Activated B cell treated with CpG ODN at 0.5 μM for 24 hours (primary cell): ENCODE measurements at places on chromosomes 3 and 15. TPM values are rescaled to one million over a fixed set of nuclear protein-coding genes. Genes with fewer than 3 reads are reported as not detected.

The GUCA1C gene
- total RNA-seq = not detected in 2 replicates

The CXCR6 gene
- total RNA-seq = not detected in 2 replicates

- H3K27me3 ChIP-seq = peaks cover 11% of the 10 kb centered on the region
- no peaks in the 10 kb centered on the region for H3K4me1 ChIP-seq
- H3K27ac ChIP-seq = no peak overlapping the region
- no peak for DNase-seq
- no peaks in the 10 kb centered on the region for H3K36me3 ChIP-seq
Observed at GRCh38 chr3:58679974-58680666, 13.5 kb upstream of the FAM3D start.

DNA sequence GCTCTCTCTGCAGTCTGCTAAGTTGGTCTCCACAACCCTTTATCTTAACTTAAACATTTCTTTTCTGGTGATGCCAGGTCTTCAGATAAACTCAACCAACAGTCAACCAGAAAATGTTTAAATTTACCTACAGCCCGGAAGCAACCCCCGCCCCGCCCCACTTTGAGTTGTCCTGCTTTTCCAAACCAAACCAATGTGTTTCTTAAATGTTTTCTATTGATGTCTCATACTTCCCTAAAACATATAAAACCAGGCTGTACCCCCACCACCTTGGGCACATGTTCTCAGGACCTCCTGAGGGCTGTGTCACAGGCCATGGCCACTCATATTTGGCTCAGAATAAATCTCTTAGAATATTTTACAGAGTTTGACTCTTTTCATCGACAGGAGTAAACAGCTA lies 13.2 kb upstream of the GPR160 start:
- no peak overlapping the region for H3K4me3 ChIP-seq
- no peak overlapping the region for H3K27ac ChIP-seq
- no peaks in the 10 kb centered on the region for H3K36me3 ChIP-seq
- DNase-seq = no peak
- H3K4me1 ChIP-seq = peaks cover 10% of the 10 kb centered on the region
- no peaks in the 10 kb centered on the region for H3K27me3 ChIP-seq

DNA sequence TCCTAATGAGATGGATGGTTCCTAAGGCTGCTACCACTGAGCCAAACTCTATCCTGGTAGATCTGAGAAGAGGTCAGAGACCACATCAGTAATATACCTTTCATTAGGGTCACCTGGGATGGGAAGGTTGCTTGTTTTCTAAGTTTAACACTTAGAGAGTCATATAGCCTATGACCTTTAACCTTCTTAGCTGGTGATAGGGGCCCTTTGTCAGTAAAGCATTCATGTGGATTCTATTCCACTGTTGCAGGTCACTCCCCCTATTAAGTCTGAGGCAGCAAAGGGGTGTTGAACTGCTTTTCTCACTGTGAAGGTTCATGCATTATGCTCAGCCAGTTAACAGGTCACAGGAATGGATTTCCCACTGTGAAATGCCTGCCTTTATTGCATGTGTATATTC lies 6.1 kb upstream of the ZNF609 start:
- no peaks in the 10 kb centered on the region for H3K27me3 ChIP-seq
- peaks cover 7% of the 10 kb centered on the region for H3K36me3 ChIP-seq
- no peak for DNase-seq
- no peak overlapping the region for H3K27ac ChIP-seq
- peaks cover 29% of the 10 kb centered on the region for H3K4me1 ChIP-seq
- no peak overlapping the region for H3K4me3 ChIP-seq

DNA sequence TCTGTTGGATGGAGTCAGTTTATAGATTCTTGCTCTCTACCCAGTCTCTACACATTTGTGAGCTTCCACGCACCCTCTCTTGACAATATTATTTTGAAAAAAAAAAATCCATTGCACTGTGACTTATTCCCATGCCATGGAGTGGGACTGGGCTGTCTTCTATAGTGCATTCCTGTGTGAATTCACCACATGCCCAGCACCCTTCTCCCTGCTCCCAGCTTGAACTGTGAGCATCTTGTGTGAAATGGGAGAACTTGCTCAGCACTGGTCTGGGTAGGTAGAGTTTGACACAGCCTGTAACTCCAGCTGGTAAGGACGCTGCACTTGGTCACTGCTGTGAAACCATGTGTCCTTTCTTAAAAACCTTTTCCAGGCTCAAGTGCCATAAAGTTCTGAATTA lies 91.9 kb downstream of the ARNT2 start:
- H3K36me3 ChIP-seq = no peaks in the 10 kb centered on the region
- H3K4me3 ChIP-seq = no peak overlapping the region
- no peak overlapping the region for H3K27ac ChIP-seq
- peaks cover under 1% of the 10 kb centered on the region for H3K4me1 ChIP-seq
- peaks cover 3% of the 10 kb centered on the region for H3K27me3 ChIP-seq

DNA sequence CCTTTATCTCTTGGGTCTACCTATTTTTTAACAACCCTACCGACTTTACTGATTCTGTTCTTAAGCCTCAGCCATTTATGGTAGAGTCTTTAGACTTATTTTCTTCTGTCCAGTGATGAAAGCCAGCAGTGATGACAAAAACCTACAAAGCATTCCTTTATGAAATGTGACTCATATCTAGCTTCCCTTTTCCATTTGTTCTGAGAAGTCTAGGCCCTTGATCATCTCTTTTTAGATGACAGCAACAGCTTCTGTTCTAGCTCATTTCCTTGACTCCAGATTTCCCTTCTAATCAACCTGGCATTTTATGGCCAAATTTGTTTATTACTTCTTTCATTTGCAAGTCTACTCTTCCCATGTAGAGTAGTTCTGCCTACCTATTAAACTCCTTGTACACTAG lies 36.1 kb downstream of the CFAP44 start:
- DNase-seq = no peak
- no peak overlapping the region for H3K27ac ChIP-seq
- H3K4me1 ChIP-seq = no peaks in the 10 kb centered on the region
- peaks cover 28% of the 10 kb centered on the region for H3K36me3 ChIP-seq

- H3K4me1 ChIP-seq = peaks cover 81% of the 10 kb centered on the region
- no peaks in the 10 kb centered on the region for H3K27me3 ChIP-seq
- H3K36me3 ChIP-seq = no peaks in the 10 kb centered on the region
- no peak overlapping the region for H3K4me3 ChIP-seq
- no peak for DNase-seq
Observed at GRCh38 chr3:134235577-134236076, 15.0 kb downstream of the RYK start.

- H3K4me1 ChIP-seq = peaks cover 50% of the 10 kb centered on the region
- peak overlapping the region; percentile 50 for H3K27ac ChIP-seq
- no peak for DNase-seq
- H3K27me3 ChIP-seq = no peaks in the 10 kb centered on the region
- no peak overlapping the region for H3K4me3 ChIP-seq
Observed at GRCh38 chr3:58388550-58389091, 45.0 kb downstream of the PDHB start.

DNA sequence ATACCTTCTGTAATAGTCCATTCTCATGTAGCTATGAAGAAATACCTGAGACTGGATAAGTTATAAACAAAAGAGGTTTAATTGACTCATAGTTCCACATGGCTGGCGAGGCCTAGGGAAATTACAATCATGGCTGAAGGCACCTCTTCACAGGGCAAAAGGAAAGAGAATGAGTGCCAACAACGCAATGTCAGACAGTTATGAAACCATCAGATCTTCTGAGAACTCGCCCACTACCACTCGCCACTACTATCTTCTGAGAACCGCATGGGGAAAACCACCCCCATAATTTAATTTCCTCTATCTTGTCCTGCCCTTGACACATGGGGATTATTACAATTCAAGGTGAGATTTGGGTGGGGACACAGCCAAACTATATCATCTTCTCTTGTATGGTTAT lies 406.8 kb upstream of the CBLB start:
- H3K4me1 ChIP-seq = peaks cover 30% of the 10 kb centered on the region
- H3K27ac ChIP-seq = no peak overlapping the region
- DNase-seq = no peak

- no peaks in the 10 kb centered on the region for H3K36me3 ChIP-seq
- DNase-seq = no peak
- no peak overlapping the region for H3K27ac ChIP-seq
- H3K27me3 ChIP-seq = peaks cover 15% of the 10 kb centered on the region
Observed at GRCh38 chr3:140527156-140527555, 150.7 kb upstream of the TRIM42 start.

DNA sequence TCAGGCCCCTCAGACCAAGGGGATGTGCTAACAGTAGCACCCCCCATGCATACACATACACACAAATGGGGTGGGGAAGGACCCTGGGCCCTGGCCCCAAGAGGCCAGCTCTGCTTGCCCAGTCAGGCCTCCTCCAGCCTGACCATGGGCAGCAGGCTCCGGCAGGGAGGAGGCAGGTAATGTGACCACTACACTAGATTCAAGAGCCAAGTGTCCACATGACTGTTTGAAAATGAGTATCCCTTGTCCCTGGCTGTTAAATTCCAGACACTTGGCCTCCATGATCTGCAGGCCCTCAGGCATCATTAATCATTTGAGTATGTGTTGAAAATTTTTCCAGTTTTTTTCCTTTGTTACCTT lies 13.9 kb upstream of the GNAI2 start:
- H3K4me1 ChIP-seq = peaks cover 9% of the 10 kb centered on the region
- no peak overlapping the region for H3K4me3 ChIP-seq
- peaks cover 11% of the 10 kb centered on the region for H3K27me3 ChIP-seq

DNA sequence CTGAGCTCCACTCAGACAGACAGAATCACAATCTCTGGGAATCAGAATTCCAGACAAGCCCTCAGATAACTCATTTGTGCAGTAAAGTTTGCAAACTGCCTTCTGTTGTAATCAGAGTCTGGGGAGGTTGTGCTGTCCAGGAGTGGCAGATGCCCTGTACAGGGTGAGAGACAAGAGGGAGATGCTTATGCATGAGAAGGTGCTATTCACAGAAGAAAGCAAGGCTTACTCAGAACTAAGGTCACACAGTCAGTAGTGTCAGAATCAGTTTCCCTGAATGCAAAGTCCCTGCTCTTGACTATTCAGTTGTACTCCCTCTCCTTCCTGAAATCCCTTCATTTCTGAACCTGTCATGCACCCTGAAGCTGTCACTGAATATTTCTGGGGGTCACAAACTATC lies 43.7 kb downstream of the SRPRB start:
- no peak overlapping the region for H3K4me3 ChIP-seq
- H3K27ac ChIP-seq = no peak overlapping the region
- H3K27me3 ChIP-seq = peaks cover 8% of the 10 kb centered on the region
- no peak for DNase-seq

DNA sequence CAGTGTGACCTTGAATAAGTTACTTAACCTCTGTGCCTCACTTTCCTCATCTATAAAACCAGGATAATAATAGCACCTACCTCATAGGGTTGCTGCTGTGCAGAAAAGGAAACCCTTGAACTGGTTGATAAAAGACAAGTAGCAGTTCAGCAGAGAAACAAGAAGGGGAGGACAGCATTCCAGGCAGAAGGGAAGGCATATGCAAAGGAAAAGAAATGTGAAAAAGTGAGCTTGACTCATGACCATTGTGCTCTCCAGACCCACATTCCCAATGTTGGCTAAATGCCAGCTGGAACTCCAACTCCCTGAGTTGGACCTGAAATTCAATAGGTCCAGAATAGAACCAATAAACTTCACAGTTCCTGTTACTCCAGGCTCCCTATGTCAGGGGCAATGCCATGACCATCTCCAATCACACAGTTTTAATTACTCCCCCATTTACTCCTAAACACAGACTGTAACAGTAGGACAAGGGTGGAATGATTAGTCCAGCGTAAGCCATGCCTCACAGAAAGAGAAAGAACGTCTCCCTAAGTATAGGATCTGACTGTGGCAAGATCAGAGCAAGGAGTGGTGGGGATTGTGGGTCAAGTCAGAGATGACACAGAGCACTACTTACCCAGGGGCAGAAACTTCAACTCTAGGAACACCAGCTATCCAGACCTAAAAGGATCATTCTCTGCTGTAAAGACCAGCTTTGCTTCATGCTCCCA lies 26.9 kb downstream of the PRKAR2A start:
- H3K36me3 ChIP-seq = peaks cover 5% of the 10 kb centered on the region
- no peak overlapping the region for H3K4me3 ChIP-seq
- H3K27ac ChIP-seq = no peak overlapping the region
- H3K4me1 ChIP-seq = peaks cover 5% of the 10 kb centered on the region
- H3K27me3 ChIP-seq = no peaks in the 10 kb centered on the region

DNA sequence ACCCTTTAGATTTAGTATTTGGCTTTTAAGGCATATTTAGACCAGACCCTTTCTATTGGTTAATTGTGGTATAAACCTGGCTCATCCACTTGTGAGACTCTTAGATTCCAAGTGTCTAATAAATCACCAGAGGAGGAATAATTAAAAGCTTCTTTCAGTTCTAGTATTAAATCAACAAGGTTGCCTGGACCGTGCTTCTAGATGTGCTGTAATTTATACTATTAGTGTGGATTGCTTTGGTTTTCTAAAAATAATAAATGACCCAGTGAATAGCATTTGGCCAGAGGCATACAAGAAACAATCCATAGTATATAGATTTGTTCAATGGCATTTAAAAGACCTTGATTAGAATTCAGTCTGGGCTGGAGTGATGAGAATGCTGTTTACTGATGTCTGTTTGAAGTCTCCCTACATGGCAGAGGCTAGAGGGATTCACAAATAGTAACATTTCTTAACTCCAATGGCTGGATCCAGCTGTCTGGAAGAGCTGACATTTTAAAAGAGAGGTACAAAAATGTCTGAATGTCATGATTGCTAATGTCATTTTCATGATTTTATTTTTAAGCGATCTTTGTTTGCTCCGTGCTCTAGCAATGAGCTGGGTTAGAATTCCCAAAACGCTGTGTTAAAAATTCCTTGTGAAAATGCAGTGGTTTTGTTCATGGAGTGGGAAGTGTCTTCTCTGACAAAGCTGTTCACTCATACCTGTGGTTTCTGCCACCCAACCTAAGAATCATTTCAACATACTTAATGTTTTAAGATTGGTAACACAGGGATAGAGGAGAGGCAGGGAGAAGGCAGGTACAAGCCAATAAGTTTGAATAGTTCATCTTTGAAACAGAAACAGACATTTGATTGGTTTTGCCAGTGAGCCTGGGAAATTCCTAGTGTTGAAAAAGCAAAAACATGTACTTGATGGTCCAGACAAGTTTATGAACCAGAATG lies 89.9 kb downstream of the RBMS3 start:
- no peaks in the 10 kb centered on the region for H3K36me3 ChIP-seq
- H3K4me3 ChIP-seq = no peak overlapping the region
- no peak overlapping the region for H3K27ac ChIP-seq
- H3K27me3 ChIP-seq = no peaks in the 10 kb centered on the region
- no peaks in the 10 kb centered on the region for H3K4me1 ChIP-seq
